ENCODE measurements at places on chromosomes 1 and 21.

DNA sequence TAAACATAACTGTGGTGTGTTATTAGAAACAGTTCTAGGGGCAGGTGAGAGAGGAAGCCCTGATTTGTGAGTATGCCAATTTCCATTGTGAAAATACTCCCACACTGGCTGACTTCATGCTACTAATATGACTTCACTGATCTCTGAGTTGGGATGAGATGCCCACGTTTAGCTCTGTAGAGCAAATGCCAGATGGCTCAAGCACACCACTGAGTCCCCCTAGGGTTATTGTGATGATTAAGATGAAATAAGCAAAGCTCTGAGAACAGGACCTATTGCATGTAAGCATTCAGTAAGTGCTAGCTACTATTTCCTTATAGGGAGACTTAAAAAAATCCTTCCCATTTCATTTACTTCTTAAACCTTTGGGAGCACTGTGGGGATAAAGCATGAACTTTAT is 117.6 kb downstream of the CENPF start:
- no peak for DNase-seq

DNA sequence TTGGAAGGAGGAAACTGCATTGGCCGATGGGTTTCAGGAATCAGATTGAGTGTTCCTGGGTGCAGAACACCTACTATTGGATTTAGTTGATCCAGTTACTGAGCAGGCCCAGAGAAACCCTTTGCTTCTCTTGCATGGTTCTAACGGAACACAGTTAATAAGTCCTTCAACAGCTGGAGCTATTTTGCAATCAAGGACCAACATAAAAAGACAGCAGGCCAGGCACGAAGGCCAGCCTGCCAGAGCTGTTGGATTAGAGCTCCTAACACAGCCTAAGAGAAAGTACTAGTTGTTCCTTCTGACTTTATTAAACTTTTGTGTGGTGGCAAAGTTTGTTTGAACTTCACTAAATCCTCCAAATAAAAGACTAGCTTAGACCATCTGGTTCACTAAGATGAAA is 148.0 kb upstream of the LMO4 start:
- no peak for DNase-seq

- DNase-seq: no peak
Measured at GRCh38 chr21:38997051-38997842, 186.0 kb downstream of the PSMG1 start.

DNA sequence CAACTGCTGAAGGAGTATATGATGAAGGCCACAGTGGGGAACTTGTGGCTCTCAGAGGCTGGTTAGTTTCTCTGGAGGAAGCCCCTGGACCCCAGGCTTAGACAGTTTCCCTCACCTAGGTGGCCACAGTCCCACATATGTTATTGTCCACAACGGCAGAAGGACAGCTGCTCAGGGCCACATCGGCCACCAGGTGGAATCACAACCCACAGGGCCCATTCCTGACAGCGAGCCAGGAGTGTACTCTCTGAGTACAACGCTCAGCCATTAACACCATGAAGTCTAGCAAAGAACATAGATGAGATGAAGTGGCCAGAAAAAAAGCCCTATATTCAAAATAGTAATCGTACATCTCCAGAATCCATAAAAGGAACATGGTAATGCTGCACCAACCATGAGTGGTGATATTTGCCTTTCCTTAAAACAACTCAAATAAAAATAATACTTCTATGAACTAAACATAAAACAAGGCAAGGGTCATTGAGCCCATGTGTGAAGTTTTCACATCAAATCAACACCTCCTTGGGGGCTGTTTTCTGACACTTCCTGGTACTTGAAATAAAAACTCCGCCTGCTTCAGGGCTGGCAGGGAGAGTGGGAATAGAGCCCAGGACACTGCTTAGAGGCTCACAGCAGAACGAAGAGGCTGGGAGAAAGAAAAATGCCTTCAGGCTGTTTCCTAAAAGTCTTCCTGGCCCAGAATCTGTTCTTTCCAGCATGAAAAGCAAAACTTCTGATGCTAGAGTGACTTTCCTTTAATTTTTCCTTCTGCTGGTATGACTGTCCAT is 383.3 kb downstream of the HHAT start:
- peak; percentile 38 for DNase-seq

DNA sequence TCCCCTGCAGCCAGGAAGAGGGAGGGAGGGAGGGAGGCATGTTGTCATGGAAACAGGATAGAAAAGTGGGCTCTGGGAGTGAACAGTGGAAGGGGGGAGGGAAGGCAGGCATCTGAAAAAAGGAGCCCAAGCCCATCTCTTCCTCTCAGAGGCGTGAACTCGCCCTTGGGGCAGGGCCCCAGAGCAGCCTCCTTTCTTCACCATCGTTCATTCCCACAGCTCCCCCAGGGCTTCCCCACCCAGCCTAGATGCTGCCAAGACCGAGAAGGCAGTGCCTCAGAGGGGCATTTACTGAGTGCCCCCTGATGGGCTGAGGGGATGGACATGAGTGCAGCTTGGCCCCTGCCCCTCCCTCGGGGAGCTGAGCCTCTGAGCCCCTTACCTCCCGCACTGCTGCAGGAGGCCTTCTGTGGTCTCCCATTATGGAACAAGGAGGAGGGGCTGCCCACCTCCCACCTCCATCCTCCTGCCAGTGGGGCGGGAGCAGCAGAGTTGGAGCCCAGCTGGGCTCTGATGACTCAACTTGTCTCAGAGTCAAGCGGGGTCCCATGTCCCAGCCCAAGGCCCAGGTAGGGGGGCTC is 39.1 kb upstream of the KIF21B start:
- DNase-seq: no peak

GRCh38 chr1:36822648-36823047 is 211.7 kb downstream of the GRIK3 start:
- DNase-seq: no peak

DNA sequence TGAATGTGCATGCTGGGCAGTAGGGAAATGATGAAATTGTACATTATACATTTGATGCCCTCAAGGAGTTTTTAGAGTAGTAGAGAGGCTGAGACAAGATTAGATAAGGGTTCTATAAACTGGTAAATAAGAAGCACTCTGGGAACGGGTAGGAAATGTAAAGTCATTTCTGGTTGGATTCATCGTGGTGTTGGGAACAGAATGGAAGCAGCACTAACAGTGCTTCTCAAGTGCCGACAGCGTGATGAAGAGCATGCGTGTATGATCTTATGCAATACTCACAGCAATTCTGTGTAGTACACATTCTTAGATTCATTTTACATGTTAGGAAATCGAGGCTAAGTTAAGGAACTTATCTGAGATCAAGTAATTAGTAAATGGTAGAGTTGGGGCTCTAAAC is 45.9 kb downstream of the GPR88 start:
- no peak for DNase-seq

GRCh38 chr1:19113697-19114092 is 96.4 kb downstream of the UBR4 start:
- DNase-seq: no peak

DNA sequence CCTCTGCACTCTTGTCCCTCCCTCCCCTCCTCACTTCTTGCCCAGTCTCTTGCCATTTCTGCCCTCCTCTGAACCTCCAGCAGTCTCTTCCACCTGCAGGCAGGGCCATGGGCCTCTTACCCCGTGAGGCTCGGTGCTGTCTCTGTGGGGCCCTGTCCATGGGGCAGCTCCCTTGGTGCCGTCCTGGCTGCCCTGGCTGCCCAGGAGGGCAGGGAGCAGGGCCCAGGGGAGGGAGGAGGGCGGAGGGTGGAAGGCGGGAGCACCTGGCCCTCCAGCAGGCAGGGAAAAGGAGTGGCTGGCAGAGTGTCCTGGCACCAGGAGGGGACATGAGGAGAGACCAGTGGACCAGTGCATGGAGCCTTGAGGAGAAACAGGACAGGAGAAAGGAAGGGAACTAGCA is at the start of gene RORC:
RORC (minus strand) TSS at position 198 of the 400 bp plus-strand sequence; CDS start at position 160, 38 bp downstream.
- no peak for DNase-seq
